CD4-positive, alpha-beta T cell treated with Interleukin-15 for 4 hours (primary cell): ENCODE measurements at places on chromosomes 12 and 14.

DNA sequence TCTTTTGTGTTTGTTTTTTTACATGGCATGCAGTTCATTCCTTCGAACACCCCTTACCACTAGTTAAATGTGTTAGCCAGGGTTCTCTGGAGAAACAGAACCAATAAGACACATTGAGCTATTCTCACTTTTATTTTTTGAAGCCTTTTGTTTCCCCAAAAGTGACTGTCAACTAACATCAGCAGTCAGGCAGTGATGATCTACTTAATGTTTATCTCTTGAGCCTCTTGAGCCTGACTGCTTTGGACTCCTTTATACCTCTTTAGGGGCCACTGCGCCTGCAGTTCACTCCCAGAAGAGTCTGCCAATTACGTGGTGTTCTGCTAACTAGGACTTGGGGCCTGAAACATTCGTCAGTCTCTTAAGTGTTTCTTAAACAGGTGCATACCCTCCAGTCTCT is 163.7 kb upstream of the FLRT2 start:
- no peak for DNase-seq

- no peak for DNase-seq
These were observed 476.2 kb downstream of the DIO2 start for GRCh38 chr14:79735121-79735520.

DNA sequence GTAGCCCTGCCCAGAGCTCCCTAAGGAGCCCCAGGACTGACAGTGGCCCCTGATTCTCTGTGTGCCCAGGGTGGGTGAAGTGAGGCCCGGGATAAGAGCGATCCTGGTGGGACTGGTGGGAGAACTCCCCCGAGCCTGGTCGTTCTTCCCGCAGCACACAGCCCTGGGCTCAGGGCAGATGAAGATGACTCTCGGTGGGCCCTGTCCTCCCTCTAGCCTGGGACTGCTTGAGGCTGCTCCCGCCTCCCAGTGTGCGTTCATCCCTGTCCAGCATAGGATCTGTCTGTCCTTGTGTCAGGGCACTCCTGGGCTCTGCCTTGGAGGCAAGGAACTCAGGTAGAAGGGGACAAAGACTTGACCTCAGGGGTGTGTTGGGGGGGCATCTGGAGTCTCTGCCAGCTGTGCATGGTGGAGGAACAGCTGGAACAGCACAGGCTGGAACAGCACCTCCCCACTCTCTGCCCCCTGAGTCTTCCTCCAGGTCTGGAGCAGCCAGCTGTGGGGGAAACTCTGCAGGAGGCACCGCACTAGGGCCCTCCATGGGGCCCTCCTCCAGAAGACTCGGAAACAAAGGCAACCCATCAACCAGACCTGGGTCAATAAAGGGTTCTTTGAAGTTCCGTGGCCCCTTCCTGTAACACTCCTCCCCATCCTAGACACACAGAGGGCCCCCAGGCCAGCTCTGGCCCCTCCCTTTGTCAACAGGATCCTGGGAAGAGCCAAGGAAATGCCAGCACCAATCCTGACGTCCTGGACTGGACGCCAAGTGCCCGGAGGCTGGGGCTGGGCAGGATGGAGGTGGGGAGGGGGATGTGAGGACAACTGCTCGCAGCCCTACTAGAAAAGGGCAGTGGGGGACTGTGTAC is 15.9 kb downstream of the FAIM2 start:
- no peak for DNase-seq

- DNase-seq: no peak
These were observed 89.5 kb downstream of the PELI2 start for GRCh38 chr14:56207626-56208292.

DNA sequence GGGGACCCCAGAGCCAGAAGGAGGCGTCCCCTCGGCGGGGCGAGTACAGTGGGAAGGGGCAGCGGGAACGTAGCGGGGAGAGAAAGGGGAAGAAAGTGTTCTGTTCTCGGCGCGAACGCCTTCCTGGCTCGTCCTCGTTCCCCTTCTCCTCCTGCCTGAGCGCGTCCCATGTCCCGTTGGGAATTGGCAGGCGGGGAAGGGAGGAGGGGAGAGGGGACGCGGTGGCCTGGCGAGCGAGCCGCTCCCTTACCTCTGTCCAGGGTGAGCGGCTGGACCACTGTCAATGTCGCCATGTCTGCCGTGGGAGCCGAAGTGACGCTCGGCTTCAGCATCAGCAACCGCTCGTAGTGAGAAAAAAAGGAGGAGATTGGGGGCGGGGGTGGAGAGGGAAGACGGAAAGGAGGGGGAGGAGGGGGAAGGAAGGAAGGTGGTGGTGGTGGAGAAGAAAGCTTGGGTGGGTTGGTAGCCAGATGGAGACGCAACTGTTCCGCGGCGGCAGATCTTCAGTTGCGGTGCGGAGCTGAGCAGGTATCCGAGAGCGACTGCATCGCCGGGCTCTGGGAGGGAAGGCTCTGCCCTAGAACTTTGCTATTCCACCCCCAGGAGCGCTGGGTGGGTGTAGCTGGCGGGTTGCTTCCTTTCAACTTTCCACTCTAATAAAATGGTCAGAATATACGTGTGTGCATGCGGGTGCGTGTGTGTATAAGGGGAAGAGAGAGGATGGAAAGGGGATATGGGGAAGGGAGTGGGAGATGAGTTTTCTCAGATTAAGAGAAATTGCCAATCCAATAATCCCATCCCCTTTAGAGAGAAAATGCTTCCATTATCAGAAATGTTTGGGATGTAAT is at the start of gene LIN7A:
TSS of gene LIN7A (minus strand) at position 544 of the 848 bp plus-strand sequence. CDS start at position 332, 212 bp downstream.
- DNase-seq: no peak

DNA sequence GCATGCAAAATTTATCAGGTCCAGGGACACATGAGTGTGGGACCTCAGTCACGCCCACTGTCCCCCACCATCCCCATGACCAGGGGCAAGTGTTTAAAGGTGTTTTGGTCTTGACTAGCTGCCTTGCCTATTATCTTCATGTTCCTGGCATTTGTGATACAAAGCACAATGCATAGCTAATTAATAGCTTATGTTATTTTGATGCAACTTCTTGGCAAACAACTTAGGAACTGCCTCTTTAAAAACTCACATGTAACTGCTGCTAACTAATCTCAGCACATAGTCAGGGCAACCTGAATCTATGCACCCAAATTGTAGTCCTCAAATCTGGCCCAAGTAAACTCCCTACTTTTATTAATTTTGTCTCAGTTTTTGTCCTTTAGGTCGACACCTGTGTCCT is 7.4 kb upstream of the OR6J1 start:
- DNase-seq: no peak

DNA sequence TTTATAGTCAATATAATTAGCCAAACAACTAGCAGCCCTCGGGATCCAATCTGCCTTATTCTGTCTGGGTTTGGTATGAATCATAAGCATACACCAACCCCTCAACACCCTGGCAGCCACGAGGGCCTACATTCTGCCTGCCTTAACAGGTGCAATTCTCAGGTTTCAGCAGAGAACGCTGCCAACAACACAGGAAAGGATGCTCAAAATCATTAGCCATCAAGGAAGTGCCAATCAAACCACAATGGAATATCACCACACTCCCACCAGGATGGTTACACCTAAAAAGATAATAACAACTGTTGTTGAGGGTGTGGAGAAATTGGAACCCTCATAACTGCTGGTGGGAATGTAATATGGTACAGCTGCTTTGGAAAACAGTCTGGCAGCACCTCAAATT is 122.8 kb downstream of the TTC7B start:
- no peak for DNase-seq

GRCh38 chr14:61659582-61659981 is 35.7 kb upstream of the HIF1A start:
- DNase-seq: no peak

DNA sequence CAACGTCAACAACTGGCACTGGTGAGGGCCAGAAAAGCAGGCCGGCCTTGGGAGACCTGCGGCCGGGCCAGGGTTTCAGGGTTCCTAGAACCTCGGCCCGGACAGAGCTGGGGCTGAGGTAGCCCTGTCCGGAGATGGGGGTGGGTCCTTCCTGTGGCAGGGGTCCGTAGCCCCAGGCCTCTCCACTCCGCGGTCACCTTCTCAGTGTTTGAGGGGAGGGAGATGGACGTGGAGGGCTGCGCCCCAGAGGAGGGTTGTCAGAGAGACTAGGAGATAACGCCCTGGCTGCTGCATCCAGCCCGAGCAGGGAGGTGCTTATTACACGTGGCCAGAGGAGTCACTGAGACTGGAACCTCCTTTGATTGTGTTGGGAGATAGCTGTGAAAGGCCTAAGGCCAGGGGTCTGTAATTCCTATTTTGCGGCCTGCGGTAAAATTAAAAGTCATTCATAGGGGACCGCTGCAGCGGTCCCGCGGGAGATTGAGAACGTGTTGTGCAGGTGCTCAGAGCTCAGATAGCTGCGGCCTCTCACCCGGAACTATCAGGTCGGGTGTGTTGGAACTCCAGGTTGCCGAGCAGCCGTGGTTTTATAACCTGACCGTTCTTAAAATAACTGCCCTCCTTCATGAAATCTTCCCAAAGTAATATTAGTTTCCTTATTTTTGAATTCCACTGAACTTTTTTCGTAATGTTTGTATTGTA is 507 bp downstream of the AHSA1 start:
- DNase-seq: peak; percentile 14

DNA sequence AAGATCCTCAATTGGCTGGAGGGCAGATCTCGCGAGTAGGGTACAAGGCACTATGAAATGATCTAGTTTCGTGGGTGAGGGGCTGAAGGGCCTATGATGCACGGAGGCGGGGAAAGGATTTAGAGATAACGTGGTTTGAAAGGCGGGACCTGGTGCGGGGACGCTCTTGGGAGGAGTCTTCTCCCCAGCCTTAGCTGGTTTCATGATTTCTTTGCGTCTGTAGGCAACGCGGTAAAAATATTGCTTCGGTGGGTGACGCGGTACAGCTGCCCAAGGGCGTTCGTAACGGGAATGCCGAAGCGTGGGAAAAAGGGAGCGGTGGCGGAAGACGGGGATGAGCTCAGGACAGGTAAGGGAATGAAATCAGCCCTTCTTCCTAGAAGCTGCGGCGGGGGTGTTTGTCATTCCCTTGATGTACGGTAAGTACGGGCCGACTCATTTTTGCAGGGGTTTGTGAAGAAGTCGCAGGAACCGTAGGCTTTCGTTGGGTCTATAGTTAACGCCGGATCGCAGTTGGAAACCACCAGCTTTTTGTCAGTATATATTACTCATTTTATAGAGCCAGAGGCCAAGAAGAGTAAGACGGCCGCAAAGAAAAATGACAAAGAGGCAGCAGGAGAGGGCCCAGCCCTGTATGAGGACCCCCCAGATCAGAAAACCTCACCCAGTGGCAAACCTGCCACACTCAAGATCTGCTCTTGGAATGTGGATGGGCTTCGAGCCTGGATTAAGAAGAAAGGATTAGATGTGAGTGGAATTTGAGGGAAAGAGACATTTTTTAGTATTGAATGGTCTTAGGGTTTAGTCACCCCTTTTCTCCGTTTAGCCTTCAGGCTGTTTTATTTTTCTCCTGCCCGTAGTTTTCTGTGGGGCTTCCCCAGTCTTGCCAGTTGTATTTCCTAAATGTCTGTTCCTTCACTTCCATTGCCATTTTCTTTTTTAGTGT is 602 bp downstream of the APEX1 start:
- peak; percentile 35 for DNase-seq

- no peak for DNase-seq
These were observed 16.0 kb upstream of the HIP1R start for GRCh38 chr12:122819209-122819785.
